ENCODE measurements at places on chromosomes 6 and 20. TPM values are rescaled to one million over a fixed set of nuclear protein-coding genes. Genes with fewer than 3 reads are reported as not detected.

MDFI gene
- 5.0 TPM for total RNA-seq

TMEM200A gene
- 30.9 TPM for total RNA-seq

EYS gene
- total RNA-seq = not detected

GHRH gene
- not detected for total RNA-seq

GRCh38 chr6:79607000-79607399, 24.1 kb upstream of the SH3BGRL2 start:
- DNase-seq = no peak

DNA sequence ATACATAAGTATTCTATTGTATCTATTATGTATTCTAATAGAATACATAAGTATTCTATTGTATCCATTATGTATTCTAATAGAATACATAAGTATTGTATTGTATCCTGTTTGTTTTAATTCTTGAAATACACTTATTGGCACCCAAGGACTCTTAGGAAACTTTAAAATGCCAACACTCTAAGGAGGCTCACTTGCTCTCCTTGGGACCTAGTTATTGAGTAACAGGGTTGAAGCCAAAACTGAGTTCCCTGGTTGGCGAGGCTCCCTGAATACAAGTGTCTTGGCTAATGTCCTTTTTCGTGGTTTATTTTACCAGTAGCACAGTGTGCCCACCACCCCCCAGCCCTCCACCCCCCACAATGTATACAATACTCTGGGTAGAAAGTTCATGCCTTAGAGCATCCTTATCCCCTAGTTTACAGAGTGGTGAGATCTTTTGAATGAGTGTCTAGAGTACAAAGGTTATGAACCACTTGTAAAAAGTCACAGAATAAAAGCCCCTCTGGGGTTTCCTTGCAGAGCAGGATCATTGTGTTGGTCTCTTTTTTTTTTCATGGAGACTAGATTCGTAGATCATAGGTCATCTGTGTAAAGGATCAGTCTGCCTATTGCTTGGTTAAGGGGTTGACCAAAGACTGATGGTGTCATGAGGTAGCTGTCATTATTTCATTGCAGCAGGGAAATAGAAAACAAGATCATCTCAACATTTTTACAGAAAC, 32.5 kb upstream of the PRDM1 start:
- DNase-seq = no peak

DNA sequence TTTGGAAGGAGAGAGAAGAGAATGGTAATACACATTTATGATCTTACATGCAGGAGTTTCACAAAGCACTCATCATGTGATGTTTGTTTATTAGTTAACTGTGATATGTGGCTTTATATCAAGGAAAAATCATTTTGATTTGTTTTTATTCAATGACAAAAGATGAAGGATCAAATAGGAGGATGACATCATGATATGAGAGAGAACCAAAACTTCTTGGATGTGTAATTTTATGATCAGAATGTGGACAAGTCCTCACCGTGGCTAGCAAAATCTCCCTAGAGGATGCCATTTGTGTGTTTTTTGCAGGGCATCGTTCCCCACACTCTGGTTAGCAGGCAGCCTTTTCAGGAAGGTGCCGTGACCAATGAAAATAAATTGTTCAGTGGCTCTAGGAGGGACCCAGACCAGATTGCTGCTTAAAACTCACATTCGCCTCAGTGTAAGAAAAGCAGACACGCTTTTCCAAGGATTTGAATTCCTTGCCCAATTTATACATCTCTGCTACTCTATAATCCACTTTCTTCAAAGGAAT, 552.7 kb downstream of the NKAIN2 start:
- no peak for DNase-seq

GRCh38 chr20:63100174-63100925, 93.6 kb upstream of the BHLHE23 start:
- DNase-seq = no peak

- DNase-seq = peak; percentile 88
Observed at GRCh38 chr6:169250660-169251059, 3.0 kb downstream of the THBS2 start.

DNA sequence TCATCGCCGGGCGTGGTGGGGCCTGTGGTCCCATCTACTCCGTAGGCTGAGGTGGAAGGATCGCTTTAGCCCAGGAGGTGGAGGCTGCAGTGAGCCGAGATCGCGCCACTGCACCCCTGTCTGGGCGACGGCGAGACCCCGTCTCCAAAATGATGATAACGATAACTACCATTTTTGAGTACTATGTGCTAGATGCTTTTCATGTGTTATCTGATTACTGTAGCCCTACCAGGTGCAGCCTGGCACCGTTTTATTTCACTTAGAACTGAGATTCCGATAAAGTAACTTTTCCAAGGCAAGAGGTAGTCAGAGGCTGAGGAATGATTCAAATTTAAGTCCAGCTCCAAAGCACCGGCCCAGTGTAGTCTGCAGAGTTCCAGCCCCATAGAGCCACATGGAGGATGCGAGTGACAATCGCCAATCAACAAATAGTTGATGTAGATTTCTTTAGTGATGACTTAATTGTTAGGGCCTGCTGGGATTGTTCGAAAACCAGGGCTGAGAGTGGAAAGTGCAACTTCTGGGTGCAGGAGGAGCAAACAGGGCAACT, 727 bp downstream of the ERMARD start:
- no peak for DNase-seq

DNA sequence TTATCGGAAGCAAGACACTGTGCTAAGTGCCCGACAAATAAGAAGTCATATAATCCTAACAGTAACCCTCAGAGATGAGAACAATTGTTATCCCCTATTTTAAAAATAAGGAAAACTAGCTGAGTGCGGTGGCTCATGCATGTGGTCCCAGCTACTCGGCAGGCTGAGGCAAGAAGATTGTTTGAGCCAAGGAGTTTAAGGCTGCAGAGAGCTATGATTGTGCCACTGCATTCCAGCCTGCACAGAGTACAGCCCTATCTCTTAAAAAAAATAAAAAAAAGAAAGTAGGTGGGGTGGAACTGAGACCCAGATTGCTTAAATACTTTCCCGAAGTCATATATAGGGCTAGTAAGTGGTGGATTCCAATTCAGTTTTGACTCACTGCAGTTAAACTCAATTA, 84.7 kb downstream of the UST start:
- DNase-seq = no peak

- DNase-seq = peak; percentile 84
Observed at GRCh38 chr6:291697-292505, at the start of gene DUSP22. TSS of gene DUSP22 (plus strand) at chr6:292487. CDS start at chr6:292540, 53 bp downstream.

DNA sequence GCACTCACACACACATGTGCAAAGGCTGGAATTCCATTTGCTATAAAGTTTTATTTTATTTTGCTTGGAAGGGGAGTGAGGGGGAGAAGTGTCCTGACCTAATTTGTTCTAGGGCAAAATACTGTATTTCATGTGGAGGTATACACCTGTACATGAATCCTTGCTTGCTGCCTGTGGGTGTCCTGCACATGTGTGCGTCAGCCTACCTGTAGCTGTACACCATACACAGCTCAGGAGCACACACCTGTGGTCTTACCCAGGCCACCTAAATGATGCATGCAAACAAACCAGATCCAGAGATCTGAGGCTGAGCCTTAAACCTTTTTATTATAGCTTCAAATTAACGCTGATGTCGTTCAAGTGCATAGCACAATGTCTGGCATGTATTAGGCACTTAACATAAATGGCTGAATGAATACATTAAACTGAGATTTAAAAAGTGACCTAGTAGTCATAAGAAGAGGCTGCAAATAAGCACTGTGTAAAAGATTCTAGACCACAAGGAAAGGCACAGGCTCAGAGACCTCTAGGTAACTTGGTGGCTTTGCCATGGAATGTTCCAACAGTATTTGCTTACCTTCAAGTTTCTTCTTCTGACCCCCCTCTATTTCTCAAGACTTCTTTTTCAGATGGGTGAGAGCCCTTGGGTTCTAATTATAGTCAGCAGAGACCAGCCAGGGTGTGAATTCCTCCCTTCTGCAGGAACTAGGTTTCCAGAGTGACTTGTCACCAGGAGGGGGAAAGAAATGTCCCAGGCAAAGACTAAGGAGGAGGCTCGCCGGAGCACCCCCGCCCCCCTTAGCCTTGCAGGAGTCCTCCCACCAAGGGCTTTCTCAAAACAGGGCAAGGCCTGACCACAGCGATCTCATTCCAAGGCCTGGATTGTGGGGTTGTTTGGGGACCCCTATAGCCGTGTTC, 13.4 kb downstream of the FOXC1 start:
- DNase-seq = no peak

DNA sequence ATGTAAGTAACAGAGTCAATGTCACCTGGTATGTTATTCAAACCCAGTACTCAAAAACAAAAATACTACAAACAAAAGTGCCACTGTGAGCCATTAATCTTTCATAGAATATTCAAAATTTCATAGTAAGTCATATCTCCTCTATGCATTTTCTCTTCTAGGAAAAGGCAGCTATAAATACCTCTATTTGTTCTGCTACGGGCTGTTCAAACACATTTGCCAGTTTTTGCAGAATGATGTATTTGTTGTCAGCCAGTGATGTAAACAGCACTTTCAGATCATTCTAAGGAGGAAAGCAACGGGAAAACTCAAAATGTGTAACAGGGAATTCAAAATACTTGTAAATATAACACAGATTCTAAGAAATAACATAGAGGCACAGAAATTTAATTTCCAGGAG, 388.2 kb downstream of the SYNE1 start:
- DNase-seq = no peak

GRCh38 chr6:52749556-52750152, 13.6 kb downstream of the GSTA2 start:
- DNase-seq = no peak

GRCh38 chr20:55668631-55669030, 336.7 kb downstream of the CBLN4 start:
- DNase-seq = no peak

DNA sequence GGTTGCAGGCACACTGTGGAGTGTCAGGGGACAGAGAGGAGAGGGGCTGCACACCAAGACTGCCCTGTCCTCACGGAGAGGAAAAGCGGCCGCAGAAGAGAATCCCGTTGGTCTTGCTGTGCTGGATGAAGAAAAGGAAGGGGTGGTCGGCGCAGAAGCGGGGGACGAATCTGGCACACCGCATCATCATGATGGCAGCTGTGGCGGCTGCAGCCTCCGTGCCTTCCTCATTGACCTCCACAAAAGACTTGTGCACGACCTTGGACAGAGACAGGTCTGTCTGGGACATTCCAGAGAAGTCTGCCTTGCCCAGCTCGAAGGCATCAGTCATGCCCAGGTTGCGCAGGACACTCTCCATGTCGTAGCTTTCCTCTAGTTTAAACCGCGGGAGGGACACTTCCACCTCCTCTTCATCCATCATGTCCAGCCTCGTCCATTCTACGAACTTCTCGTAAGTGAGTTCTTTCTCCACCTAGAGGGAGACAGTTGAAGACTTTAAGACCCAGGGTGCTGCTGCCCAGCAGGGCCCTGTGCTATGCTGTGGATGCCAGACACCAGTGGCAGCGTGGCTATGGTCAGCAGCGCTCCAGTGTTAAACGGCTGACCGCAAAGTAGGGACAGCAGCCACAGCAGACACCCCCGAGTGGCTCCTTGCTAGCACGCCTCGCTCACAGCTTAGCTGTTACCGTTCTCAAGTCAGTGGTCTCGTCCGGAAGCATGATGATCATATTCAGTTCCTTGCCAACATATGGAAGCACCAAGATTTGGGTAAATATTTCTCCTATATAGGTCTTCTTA, 22.9 kb downstream of the SERPINB6 start:
- no peak for DNase-seq

DNA sequence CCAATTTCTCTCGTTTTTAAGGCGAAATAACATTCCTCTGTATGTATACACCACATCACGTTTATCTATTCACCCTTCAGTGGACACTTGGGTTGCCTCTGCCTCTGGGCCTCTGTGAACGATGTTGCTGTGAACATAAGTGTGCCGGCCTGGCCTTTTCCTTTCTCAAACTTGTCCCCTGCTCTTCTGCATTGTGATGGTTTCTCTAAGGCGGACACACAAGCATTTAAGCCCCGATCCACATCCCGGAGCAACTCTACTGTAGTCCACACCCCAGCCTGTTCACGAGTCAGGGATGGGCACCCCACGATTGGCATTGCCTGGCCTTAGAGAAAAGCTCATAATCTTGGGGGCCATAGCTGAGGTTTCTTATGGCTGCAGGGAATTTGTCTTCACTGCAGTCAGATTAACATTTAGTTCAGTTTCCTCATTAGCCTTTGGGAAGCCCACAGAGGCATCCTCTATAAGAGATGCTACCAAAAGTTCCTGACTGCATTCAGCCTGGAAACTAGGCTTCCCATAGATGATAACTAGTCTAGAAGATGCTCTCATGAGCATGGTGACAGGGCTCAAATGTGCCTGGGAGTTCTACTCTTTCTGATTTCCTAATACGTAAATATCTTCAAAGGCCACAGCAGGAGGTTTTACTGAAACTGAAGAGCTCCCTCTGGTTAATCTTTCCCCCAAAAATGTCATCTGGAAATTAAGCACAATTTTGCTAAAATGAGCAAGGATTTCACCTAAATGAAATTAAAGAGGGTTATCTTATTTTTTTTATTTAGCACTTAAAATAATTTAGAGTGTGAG, 762 bp downstream of the ZC3H12D start:
- DNase-seq = no peak

DNA sequence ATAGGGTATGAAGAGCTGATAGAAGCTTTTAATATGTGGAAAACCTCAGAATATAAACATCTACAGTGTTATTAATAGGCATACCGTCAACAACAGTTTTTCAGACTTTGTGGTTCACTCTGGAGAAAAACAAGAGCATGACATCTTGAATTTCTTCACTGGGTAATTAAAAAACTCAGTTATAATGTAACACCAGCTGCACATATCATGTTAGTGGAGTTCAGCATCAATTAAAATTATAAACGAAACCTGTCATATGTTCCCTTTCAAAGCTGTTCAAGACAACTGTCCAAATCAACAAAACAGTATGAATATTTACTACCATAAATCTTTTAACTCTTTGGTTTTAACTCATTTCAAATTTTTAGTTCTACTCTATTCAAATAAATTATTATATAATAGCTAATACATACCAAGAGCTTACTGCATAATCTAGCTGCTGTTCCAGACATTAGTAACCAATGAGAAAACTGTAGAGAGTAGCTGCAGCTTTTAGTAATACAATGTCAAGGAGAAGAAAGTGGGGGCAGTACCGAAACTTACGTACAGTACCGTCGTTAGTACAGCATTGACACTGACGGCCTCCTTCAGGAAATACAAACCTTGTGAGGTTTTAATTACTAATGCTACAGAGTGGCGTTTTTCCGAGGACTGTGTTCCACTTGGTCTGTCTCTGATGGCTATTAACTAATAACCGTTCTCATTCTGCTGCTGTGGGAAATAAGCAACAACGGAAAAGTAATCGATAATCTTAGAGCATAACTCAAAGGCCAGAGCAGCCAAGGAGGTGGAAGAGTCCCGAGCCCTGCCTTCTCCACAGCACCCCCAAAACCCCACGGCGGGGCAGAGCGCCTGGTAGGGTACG, 532 bp upstream of the PM20D2 start:
- peak; percentile 32 for DNase-seq

GRCh38 chr6:136251394-136251793, 1.3 kb upstream of the MTFR2 start:
- no peak for DNase-seq

GRCh38 chr6:94956910-94957309, 620.4 kb upstream of the MANEA start:
- DNase-seq = no peak

DNA sequence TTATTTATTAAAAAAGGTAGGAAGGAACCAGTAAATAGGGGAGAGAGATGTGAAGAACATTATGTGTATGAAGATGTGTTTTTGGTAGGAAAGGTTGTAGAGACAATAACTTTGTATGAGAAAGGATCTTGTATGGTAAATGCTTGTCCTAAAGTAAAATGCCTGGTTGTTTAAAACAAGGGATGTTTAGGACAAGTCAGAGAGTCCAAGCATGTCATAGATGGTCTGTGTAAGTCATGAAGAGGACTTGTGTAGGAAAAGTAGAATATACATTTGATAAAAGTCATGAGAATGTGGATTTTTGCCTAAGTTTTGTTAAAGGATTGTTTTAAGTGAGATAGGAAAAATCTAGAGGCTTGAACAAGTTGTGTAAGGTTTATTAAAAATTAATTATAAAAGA, 325.1 kb downstream of the CDH26 start:
- peak; percentile 38 for DNase-seq

All from RPMI7951 (cell line).